ENCODE measurements at places on chromosomes 3 and 15.

DNA sequence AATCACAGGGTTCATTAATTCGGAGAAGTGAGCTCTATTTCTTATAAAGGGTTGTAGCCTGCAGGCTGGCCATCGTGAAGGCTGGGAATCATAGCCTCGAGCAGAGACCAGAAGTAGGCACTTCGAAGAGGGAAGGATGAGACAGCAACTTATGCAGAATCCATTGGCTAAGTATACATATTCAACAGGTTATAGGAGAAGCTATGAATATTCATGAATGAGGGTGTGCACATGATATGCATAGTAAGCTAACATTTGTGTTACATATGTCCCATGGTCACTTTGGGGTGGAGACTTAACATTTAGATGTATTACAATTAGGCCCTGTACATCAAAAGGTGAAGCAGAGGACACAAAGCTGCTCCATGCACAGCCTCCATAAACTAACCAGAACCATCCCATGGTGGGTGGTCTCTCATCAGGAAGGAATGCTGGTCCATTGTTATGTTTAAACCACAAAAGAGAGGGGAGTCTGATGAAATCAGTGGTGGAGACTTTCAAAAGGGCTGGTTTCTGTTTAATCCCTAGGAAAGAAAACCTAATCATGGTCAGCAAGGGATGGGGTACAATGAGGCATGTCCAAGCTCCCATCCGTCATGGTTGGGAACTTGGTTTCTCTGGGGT is 80.8 kb upstream of the FHIT start:
- no peak for DNase-seq

DNA sequence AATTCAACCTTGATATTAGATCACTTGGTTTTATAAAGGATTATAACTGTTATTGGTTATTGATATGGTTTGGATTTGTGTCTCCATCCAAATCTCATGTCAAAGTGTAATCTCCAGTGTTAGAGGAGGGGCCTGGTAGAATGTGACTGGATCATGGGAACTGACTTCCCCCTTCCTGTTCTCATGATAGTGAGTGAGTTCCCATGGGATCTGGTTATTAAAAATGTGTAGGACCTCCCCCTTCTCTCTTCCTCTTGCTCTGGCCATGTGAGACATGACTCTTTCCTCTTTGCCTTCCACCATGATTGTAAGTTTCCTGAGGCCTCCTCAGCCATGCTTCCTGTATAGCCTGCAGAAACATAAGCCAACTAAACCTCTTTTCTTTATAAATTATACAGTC is 136.0 kb upstream of the UBE2E2 start:
- no peak for DNase-seq

DNA sequence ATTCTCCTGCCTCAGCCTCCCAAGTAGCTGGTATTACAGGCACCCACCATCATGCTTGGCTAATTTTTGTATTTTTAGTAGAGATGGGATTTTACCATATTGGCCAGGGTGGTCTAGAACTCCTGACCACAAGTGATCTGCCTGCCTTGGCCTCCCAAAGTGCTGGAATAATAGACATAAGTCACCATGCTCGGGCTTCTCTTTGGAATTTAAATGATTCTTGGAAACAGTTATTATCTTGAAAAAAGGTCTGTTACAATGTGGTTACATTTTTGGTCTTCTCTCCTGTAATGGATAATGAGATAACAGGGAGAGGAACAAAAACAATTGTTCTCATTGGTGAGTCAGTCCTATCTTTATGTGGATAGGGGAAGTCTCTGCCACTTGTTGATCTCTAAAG is 59.8 kb upstream of the AADACL2 start:
- no peak for DNase-seq

- no peak for DNase-seq
Measured at GRCh38 chr3:162195147-162195546, 698.5 kb downstream of the OTOL1 start.

Data from substantia nigra (tissue), 51 donors.